ENCODE measurements at places on chromosomes 11 and 22.

DNA sequence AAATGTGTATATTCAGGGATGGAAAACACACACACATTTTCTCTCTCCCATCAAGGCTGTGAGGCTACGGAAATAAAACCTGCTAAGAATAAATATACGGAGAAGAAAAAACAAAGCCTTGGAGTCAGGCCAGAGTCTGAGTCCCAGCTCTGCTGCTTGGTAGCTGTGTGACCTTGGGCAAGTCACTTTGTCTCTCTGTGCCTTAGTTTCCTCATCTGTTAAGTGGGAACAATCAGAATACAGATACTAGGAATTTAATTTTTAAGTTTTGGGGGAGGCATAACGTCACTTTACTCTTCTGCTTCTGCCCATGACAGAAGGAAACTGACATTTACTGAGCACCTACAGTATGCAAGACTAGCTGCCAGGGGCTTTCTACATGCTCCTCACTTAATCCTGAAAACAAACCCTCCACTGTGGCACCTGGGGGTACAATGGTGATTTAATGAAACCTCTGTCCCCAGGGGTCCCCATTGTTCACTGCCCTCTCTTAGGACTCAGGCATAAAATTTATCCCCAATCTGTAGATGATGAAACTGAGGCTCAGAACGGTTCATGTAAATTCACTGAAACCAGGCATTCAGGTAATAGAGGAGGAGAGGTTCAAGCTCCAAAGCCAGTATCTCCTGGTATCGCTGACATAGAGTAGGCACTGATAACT, 131.9 kb upstream of the SERPIND1 start:
- DNase-seq, result no peak

DNA sequence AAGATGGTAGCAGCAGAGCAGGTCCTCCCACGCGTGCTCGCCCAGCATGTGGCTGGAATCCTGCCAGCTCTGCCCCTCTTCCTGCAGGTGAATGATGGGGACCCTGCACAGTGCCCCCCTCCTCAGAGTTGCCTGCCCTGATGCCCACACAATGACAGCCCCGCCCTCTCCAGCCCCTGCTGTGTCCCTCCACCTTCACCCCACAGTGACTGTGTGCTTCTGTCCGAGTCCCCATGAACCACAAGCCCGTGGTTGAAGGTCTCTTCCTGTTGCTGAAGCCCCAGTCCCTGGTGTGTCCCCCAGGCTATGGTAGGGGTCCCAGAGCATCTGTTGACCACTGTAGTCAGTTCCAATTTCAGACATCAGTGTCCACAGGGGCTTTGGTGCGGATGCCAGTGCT, 71.0 kb downstream of the BRD1 start:
- no peak for DNase-seq

GRCh38 chr11:33663121-33663520, 37.5 kb downstream of the C11orf91 start:
- no peak for DNase-seq

GRCh38 chr22:49015459-49015858, 812.2 kb downstream of the BRD1 start:
- DNase-seq, result no peak

DNA sequence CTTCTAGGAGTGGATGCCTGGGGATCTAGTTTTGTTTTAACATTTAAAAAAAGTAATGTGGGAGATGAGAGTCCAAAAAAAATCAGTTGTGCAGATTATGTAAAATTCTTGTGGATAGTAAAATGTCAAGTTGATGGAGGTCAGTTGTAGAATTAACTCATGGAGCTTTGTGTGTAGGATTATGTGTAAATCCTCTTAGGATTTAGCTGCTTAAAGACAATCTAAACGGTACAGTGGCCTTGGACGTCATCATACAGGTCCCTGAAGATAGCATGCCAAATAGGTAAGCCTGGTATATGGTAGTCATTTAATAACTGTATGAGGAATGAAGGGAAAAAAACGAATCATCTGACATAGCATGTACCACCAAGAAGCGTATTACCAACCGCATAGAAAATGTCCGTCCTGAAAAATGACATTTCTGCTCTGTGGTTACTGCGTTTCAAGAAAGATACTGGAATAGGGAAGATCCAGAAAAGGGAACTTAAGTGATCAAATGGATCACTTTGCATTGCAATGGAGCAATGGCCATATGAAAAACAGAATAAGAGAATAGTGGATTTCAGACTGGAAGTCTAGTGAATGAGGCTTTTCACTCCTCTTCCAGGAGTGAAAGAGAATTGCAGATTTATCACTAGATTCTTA, 61.3 kb downstream of the BCL2L13 start:
- no peak for DNase-seq

DNA sequence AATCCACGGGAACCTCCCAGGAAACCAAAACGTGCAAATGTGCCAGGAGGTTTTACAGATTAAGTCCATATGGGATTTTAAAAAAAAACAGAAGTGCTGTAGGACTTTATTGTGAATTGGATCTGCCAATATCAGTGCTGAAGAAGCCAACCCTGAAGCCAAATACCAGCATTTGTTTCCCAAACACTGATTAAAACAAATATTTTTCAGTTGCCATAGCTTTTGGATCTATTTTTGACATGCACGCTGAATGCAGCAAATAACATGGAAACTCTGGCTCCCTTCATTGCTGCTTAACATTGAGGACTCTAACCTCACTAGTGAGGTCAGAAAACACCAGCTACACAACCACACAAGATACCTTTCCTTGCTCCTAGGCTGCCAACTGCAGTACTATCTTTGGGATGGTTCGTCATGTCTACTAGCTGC, 28.4 kb upstream of the SIK2 start:
- no peak for DNase-seq

- DNase-seq, result no peak
Measured at GRCh38 chr11:27076121-27076589, 35.5 kb downstream of the BBOX1 start.

DNA sequence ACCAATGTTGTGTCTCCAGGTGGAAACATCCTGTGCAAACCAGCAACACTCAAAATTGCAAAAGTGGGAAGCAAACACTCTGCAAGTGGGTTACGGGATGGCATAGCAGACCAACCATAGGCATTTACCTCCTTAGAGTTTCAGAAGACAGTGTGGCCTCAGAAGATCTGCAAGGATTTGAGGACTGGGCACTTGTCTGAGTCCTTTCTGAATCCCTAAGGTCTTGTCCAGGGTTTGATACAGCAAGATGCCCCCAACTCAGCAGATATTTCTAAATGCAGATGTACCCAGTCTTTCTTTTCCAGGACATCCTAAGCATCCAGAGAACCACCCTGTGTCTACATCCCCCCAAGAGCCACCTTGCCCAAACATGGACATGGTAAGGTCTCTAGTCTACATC, 51.7 kb upstream of the SHANK2 start:
- DNase-seq, result no peak

GRCh38 chr11:68584991-68585524, 99.3 kb upstream of the GAL start:
- DNase-seq, result no peak

All from activated CD4-positive, alpha-beta T cell treated with anti-CD3 and anti-CD28 coated beads, Interleukin-2, amount 10 ng/mL, durations not matched to agents 7 days and 5 days (primary cell).